Type B pancreatic cell (in vitro differentiated cells): ENCODE measurements at places on chromosomes 5 and 9.
A peak's percentile ranks its signal among the peaks of the same experiment; 100 is the strongest.

DNA sequence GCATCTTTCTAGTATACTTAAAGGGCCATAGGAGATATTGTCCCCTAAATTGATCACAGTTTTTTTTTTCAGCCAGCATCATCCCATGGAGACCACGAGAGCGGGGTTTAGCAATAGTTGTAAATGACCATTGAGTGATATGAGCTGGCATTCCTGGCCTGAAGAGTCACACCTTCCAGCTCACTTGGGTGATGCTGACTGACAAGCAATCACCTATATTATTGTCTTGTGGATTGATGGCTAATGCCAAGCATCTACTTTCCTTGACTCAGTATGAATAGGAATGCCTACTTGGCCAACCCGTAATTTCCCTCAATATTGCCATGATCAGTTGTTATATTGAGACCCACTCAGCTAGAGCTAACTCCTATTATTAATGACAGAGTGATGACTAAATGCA, 70.5 kb downstream of the ADAMTSL1 start:
- no peak for DNase-seq

DNA sequence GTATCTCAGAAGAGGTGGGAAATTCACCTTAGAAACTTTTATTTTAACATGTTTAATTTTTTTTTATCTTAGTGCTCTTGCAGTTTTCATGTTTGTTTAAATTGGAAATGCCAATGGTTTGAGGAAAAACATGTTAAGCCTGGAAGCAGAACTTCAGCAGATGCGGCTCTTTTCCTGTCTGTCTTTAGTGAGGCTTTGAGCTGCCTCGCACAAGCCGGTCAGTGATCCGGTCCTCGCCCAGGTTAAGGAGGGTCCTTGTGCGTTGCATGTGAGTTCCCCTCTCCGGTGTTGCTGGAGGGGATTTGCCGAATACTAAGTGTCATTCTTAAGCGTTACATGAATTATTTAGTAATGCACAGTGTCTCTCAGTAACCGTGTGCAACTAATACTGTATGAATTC, 9.4 kb upstream of the PLEKHG4B start:
- DNase-seq = peak; percentile 44

GRCh38 chr5:96649681-96650540, 12.3 kb upstream of the CAST start:
- no peak for DNase-seq

- no peak for DNase-seq
These were observed 275.2 kb downstream of the CDH9 start for GRCh38 chr5:26763215-26763614.

- no peak for DNase-seq
These were observed 64.8 kb downstream of the HABP4 start for GRCh38 chr9:96514800-96515158.

GRCh38 chr5:78896132-78896531, 89.0 kb downstream of the ARSB start:
- DNase-seq = no peak

DNA sequence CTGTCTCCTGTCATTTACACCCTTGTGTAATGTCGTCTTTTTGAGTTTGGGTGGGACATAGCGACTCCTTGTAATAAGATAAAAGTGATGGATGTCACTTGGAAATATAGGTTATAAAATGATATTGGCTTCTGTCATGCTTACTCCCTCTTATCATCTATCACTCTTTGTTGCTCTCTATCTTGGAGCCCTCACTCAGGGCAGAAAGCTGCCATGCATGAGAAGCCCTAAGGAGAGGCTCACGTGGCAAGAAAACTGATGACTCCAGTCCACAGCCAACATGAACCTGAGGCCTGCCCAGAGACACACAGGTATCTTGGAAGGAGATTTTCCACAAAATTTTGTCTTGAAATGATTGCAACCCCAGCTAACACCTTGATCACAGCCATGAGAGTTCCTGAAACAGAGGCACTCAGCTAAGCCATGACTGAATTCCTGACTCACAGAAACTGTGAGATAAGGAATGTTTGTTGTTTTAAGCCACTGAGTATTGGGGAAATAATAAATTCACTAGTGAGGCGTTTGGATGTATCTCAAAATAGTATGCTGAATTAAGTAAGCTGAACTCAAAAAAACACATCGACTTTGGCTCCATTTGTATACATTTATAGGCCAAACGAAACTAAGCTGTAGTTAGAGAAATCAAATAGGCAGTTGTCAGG, 216.7 kb downstream of the CDH18 start:
- no peak for DNase-seq

DNA sequence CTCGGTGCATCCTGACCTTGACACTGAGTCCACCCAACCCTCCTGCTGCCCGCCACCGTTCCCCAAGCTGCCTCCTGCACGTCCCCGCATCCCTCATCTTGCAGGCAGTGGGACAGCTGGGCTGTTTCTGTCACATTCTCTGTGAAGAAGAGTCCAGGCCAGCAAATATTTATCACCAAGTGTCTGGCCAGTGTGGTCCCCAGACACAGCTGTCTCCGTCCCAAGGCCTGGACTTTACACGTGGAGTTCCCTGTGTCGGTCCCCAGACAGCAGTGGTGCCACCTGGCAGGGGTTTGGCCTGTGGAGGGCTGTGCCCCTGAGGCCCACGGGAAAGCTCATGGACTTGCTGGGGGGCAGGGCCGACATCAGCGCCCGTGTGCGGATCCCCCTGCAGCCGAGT, 9.2 kb upstream of the SLC12A7 start:
- DNase-seq = no peak

- DNase-seq = no peak
These were observed 199.9 kb downstream of the PTTG1 start for GRCh38 chr5:160621526-160621925.

DNA sequence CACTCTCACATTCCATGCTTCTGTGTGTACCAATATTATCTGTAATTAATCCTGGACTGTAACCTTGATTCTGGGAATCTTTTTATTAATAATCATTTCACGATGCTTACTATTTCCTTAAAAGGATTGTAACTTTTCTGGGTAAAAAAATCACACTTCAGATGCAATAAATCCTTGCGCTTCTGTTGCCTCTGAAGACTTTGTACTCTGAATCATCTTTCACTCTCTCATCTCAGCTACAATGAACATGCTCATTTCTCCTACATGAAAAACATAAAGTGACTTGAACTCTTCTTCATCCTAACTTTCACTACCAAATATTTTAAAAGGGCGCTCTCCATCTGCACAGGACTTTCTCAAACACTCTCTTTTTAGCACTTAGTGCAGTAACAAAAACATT, 50.0 kb downstream of the GDA start:
- no peak for DNase-seq

GRCh38 chr5:585962-586628, 26.0 kb upstream of the CEP72 start:
- DNase-seq = no peak

- DNase-seq = no peak
These were observed 322.8 kb downstream of the SLF1 start for GRCh38 chr5:94941122-94941755.

GRCh38 chr5:39501397-39501796, 76.6 kb upstream of the DAB2 start:
- no peak for DNase-seq

- DNase-seq = no peak
These were observed 1.3 kb upstream of the ZBTB34 start for GRCh38 chr9:126859111-126859510.

- DNase-seq = no peak
These were observed 218.5 kb downstream of the PLK2 start for GRCh38 chr5:58241389-58241788.

- no peak for DNase-seq
These were observed 130.2 kb downstream of the HSD17B3 start for GRCh38 chr9:96171728-96172127.

- DNase-seq = no peak
These were observed 1.6 kb downstream of the RAD23B start for GRCh38 chr9:107284636-107285035.

- DNase-seq = no peak
These were observed 57.3 kb upstream of the LHFPL2 start for GRCh38 chr5:78705826-78706225.

GRCh38 chr9:12681620-12682019, 11.6 kb upstream of the TYRP1 start:
- DNase-seq = no peak

GRCh38 chr9:8391566-8391965, 592.0 kb upstream of the DMAC1 start:
- DNase-seq = no peak

- DNase-seq = no peak
These were observed 19.1 kb downstream of the FSD1L start for GRCh38 chr9:105466898-105467455.

GRCh38 chr9:137771580-137771979, 106.0 kb upstream of the CACNA1B start:
- no peak for DNase-seq

GRCh38 chr9:121633119-121633714, 18.2 kb upstream of the DAB2IP start:
- DNase-seq = no peak

DNA sequence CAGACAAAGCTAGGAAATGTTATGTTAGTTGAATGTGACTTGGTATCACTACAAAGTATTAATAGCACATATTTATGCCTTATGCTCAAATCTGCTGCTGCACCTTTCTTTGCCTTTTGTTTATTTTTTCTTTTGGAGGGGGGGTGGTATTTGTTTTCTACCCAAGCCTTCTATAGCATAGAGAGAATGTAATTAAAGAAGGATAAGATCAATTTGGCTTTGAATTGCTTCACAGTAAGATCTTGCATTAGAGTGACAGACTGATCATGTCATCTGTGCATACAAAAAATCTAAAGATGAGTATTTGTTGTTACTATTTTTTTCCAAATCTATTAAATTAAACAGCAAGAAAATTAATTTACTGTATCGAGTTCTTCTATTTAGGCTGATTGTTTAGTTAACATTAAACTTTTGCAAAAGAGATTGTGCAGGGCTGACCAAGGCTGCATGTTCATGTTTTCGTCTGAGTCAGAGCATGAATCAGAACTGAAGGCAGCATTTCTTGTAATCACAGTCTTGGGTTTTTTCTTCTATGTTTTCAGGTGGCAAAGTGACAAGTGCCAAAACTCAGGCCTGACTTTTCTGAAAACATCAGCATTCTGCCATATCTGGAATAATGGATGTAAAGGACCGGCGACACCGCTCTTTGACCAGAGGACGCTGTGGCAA, 1007.1 kb upstream of the WWC1 start:
- DNase-seq = no peak
